ENCODE measurements at places on chromosomes 3 and 15.

DNA sequence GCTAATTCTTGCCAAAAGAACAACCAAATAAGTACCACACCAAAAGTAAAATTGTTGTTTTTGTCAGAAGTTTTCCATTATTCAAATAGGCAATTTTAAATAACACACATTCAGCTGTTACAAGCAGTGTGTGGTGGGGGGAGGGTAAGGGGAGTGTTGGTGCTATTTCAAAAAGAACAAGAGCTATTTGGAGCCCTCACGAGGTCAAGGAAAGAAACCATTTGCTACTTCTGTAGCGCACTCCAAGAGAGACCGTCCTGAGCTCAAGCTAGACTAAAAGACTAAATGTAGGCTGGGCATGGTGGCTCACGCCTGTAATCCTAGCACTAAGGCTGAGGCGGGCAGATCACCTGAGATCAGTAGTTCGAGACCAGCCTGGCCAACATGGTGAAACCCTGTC is 21.2 kb upstream of the IGF2BP2 start:
- peaks cover 5% of the 10 kb centered on the region for H3K27me3 ChIP-seq

GRCh38 chr3:52099001-52099401 is 42.6 kb upstream of the DUSP7 start:
- peaks cover 37% of the 10 kb centered on the region for H3K36me3 ChIP-seq
- H3K4me1 ChIP-seq = no peaks in the 10 kb centered on the region
- H3K4me3 ChIP-seq = no peak overlapping the region
- H3K27me3 ChIP-seq = no peaks in the 10 kb centered on the region

DNA sequence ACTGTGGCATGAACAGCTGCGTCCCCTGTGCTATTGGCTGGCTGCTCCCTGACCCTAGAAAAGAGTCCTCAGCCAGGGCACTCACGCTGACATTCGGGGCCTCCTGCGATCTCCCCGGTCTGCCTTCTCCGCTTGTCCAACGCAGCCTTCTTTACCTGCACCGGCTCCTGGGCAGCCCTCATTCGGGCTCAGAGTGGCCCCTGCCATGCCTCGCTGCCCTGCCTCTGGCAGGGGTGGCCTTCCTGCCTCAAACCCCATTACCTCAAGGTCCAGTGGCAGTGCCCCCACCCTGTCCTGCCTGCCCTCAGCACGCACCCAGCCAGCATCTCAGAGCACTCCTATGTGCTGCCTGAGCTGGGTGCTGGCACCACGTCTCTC is 86.5 kb downstream of the TBC1D2B start:
- no peaks in the 10 kb centered on the region for H3K27me3 ChIP-seq
- H3K27ac ChIP-seq = no peak overlapping the region
- peaks cover 8% of the 10 kb centered on the region for H3K4me1 ChIP-seq

DNA sequence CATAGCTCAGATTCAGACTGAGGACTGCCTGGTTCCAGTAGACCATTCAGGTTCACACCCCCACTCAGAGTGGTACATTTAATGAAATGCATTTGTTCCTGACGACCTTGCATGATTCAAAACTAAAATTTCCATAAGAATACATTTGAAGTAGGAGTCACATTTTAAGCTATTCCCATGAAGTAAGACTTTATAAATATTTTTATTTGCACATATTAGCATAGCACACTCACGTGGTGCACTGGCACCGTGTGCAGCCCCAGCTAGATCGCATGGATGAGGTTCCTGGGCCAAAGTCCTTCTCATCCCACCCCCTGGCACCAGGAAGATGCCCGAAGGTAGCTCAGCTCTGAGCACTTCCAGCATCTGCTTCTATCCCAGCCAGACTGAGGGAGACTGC is 59.4 kb downstream of the SLCO2A1 start:
- no peak overlapping the region for H3K4me3 ChIP-seq
- no peaks in the 10 kb centered on the region for H3K4me1 ChIP-seq
- no peak overlapping the region for H3K27ac ChIP-seq
- H3K36me3 ChIP-seq = no peaks in the 10 kb centered on the region
- DNase-seq = no peak

All from activated T-helper 2 cell treated with anti-CD3 and anti-CD28 coated beads, Interferon-gamma antibody, Interleukin-2, Interleukin-4, amounts not matched to agents 10 μg/mL and 5 μg/mL and 100 μg/mL, durations not matched to agents 14 hours and 24 hours and 36 hours (primary cell).